Epithelial cell of esophagus (primary cell): ENCODE measurements at places on chromosomes 7 and 10.

DNA sequence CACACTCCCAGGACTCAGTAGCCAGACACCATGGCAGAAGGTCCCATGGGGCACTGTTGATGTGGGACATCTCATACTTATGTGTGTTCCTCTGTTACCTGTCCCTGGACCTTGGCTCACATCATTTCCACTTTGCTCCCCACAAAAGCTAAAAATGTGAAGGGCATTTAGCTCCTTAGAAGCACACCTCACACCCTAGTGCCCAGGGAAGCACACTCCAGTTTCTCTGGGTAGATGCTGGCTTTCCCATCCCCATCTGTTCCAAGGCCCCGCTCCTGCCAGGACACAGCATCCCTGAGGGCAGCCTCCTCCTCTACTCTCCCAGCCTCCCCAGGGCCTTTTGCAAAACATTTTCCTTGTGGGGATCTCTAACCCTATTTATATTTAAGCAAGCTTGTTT lies 572.4 kb upstream of the MGMT start:
- DNase-seq = no peak

- no peak for DNase-seq
Observed at GRCh38 chr10:66927971-66928770, 2.3 kb downstream of the LRRTM3 start.

DNA sequence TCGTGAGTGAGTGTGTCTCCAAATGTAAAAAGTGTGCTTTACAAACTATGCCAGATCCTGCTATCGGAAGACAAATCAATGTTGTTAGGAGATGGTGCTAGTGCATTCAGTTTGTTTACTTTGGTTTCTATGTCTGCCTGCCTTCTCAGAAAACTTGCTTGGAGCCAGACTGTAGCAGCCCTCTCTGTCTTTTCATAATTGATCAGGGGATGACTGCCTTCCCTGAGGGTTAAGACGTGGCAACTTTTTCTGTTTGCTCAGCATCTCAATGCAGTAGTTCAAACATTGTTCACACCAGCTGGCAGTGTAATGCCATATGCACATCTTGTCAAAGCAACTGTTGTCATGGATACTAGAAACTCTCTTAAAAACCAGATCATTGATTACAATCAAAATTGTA lies 118.5 kb downstream of the FOXP2 start:
- DNase-seq = no peak

GRCh38 chr7:48638041-48638440 lies 286.3 kb upstream of the CDC14C start:
- no peak for DNase-seq

DNA sequence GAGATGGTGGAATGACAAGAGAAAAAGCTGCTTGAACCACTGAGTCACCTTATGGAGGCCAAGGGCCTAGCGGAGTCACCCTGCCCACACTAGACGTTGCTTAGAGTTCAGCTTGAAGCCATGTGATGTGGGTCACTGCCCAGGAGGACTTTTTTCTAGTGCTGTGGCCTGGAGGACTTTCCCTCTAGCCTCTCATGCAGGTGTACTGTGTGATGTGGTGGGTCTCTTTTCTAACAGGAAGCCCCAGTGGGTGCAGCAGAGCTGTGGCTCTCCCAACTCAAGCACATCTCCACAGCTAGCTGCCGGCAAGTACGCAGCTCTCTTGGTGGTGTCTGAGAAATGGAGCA lies 13.6 kb downstream of the POR start:
- DNase-seq = no peak

DNA sequence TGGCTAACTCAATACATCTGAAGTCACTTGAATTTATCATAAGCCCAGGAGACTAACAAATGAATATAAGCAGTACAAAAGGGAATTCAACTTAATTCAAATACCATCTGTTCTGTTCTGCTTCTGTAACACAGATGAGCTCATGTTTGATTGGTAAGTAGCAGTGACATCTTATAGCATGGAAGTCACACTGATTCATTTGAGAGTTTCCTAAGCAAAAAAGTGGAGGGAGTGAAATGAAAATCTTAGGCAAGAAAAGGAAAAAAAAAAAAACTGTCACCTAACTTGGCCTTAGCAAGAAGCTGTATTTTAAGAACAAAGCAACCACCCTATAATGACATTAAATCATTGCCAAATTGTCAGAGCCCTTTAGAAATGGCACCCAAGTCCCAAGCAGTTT lies 49.5 kb downstream of the SMURF1 start:
- no peak for DNase-seq

GRCh38 chr7:2471022-2471329 lies 5.2 kb downstream of the GRIFIN start:
- peak; percentile 88 for DNase-seq

DNA sequence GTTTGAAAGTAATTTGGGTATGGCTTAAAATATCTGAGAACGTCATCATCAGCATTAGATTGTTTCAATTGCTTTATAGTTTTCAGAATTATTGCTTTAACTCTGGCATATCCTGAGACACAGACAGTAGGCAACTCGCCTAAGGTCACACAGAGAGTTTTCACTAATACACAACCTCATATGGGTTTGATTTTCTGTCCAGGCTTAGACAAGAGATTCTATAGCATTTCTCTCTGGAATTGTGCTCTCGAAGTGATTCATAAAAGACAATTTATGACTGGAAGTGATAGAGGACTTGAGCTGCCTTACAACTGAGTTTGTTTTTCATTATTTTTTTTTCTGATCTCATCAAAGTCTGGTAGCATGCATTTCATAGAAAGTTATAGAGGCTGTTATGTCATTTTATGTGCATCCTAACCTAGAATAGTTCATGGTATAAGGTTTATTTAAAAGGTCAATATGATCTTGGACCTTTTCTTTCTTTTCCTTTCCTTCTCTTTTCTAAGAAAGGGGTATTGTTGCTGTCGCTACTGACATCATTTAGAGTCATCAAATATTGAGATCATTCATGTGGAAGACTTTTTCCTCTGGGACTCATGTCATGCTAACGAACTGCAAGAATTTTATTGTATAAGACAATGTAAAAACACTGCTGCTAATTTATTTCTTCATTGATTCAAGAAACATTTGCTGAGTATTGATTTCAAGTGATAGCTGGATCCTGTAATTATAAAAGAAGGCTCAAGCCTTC lies 278.2 kb downstream of the PLXDC2 start:
- no peak for DNase-seq

GRCh38 chr7:69677054-69677852 lies 79.0 kb downstream of the AUTS2 start:
- DNase-seq = no peak

DNA sequence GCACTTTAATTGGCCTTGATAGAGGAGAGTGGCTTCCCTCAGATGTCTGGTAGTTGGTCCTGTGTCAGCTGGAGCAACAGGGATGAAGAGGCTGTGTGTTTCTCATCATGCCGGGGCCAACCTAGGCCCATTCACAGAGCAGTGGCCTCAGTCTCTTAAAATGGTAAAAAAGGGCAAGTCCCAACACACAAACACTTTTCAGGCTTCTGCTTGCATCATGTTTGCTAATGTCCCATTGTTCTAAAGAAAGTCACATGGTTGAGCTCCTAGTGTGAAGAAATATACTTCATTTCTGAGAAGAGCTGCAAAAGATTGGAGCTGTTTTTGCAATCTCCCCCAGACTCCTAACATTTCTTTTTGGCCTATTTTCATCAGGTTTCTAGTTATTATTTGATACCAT lies 40.6 kb upstream of the RBAK start:
- DNase-seq = peak; percentile 70

DNA sequence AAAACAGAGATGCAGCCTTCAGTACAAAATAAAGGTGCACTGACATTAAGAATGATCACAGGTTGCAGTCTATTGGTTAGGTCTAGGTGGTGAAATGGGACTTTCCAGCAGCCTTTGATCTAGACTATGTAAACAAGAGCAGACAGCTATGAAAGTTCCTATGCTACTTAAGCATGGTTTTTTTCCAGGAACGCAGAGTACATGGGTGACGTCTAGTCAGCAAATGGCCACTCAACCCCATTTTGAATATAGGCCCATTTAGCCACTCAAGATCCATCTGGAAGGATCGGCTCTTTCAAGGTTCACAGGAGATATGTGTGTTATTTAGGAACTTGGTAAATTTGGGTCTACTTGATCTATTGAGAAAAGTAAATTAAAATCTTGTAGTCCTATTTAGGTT lies 1424.6 kb upstream of the LRRTM3 start:
- DNase-seq = peak; percentile 5

DNA sequence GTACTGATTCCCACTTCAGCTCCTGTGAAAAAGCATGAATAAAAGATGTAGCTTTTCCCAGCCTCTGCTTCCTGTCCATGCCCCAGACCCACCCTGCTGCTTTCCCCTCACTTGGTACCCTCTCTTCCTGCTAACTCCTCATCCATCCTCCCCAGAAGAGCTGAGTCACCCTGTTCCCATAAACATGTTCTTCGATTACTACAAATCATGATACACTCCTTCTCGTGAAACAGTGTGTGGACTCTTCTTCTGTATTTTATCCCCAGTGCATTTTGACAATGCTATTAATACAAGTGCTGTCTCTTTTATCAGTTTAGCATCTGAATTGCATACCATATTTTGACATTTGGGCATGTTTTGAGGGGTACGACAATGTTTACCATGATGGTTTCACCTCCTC lies 45.8 kb upstream of the SORBS1 start:
- DNase-seq = no peak

DNA sequence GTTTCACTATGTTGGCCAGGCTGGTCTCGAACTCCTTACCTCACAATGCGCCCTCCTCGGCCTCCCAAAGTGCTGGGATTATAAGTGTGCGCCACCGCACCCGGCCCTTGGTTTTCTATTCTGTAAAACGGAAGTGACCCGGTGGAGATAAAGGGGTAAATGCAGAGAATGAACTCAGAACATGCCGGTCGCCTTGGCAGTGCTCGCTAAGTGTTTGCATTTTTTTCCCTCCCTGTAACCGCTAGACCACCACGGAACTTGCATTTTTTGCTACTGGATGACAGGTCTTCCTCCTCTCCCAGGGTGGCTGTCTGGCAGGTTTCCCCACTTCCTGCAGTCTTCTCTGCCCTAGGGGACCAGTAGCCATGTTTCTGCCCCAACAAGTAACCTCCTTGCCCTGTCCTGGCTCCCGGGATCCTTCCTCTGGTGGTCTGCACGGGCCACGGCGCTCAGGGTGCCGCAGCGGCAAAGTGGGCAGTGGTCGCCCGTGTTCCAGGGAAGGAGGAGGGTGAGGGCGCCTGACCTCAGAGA lies 18.8 kb upstream of the GNA12 start:
- DNase-seq = no peak

DNA sequence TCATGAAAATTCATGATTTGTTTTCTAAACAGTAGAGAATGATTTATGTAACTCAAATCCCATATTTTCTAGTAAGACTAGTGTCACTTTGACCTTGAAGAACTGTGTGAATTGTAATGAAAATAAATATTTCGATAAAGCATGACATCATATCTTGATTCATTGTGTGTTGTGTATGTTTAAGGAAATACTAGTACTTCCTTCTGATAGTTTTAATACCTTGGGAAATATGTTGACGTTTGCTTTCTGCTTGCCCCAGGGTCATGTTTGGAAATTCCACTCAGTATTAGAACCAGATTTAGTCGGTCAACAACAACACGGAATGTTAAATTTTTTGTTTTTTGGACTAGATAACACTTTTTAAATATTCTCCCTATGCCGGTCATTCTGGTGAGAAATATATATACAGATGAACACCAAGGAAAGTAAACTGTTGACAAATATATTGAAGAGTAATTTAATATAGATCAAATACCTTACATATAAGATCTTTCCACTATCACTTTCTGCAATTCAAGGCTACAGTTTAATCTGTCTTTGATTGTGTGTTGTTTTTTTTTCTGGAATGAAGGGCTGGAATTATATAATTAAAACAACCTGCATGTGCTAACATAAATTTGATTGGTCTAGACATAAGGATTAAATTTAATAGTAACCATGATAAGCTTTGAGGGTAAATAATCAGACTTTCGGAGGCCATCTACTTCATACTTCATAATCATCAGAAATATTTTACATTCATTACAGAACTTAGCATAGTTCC lies 126.2 kb downstream of the MDFIC start:
- peak; percentile 37 for DNase-seq

DNA sequence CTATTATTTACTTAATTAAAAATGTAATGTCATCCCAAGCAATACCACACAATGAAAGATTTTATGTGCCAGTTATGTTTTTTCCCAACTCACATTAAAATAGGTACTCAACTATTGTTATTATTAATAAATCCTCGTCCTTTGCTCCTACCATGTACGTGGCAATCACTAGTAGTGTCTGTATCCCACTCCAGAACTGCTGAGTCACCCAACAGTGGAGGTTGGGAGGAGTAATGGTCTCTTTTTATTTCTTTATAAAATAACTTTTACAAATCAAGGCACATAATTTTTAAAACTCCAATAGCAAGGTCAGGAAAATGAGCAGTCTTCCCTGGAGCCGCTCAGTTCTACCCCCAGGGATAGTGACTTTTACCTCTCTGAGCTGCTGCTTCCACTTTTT lies 273.5 kb upstream of the PLPP4 start:
- DNase-seq = no peak

DNA sequence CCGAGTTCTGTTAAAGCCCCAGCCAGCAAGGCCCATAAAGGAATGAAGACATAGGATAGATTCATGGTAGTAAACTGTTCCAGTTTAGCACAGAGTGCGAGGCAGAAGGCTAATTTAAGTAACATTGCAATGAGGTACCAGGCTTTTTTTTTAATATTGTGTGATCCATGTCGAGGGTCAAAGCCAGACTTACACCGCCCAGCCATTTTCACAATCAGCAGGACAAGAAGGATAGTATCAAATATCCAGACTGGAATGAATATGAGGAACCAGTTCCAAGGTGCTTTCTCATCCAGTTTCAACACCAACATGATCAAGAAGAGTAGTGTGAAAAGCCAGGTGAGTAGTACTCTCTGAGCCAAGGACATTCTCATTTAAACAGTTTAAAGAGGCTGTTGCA lies 4.2 kb downstream of the TMEM60 start:
- peak; percentile 40 for DNase-seq

DNA sequence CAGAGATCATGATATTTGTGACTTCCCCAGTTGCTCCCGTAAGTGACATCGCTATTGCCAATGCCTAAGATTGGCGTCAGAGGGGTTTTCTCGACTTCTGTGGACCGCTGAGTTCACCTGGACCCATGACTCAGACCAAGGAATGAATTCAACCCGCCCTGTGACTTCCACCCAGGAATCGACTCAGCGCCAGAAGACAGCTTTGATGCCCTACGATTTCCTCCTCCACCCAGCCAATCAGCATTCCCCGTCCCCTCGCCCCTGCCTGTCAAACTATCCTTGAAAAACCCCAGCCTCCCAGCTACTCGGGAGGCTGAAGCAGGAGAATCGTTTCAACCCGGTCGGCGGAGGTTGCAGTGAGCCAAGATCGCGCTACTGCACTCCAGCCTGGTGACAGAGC lies 58.3 kb downstream of the MICALL2 start:
- no peak for DNase-seq

- no peak for DNase-seq
Observed at GRCh38 chr7:152161171-152161570, 135.7 kb downstream of the GALNT11 start.

- no peak for DNase-seq
Observed at GRCh38 chr10:21728618-21729017, 194.6 kb downstream of the MLLT10 start.

GRCh38 chr7:136997735-136998134 lies 129.3 kb downstream of the CHRM2 start:
- peak; percentile 3 for DNase-seq

GRCh38 chr7:28005847-28006231 lies 174.8 kb downstream of the JAZF1 start:
- no peak for DNase-seq

GRCh38 chr10:70901276-70901878 lies 13.0 kb upstream of the PCBD1 start:
- DNase-seq = no peak

- DNase-seq = peak; percentile 100
Observed at GRCh38 chr7:25862261-25863004, 289.6 kb upstream of the NFE2L3 start.
